ENCODE measurements at places on chromosomes 1 and 21. TPM values are rescaled to one million over a fixed set of nuclear protein-coding genes. Genes with fewer than 3 reads are reported as not detected.

The MPZ gene
- 1.4 TPM for total RNA-seq

The TTLL7 gene
- 4.0 TPM for total RNA-seq

- H3K27me3 ChIP-seq = no peaks in the 10 kb centered on the region
- no peak for DNase-seq
- no peaks in the 10 kb centered on the region for H3K4me1 ChIP-seq
- H3K4me3 ChIP-seq = no peak overlapping the region
- no peaks in the 10 kb centered on the region for H3K36me3 ChIP-seq
These were observed 430.1 kb upstream of the CAMK1G start for GRCh38 chr1:209153411-209153810.

GRCh38 chr1:172733815-172734214 is 74.9 kb downstream of the FASLG start:
- H3K27ac ChIP-seq = no peak overlapping the region
- no peak overlapping the region for H3K4me3 ChIP-seq
- no peak for DNase-seq
- H3K27me3 ChIP-seq = no peaks in the 10 kb centered on the region
- no peaks in the 10 kb centered on the region for H3K4me1 ChIP-seq

- peak; percentile 83 for DNase-seq
- H3K27me3 ChIP-seq = no peaks in the 10 kb centered on the region
- peaks cover 35% of the 10 kb centered on the region for H3K4me1 ChIP-seq
- H3K27ac ChIP-seq = peak within 1 kb of the TSS; percentile 87
- no peaks in the 10 kb centered on the region for H3K36me3 ChIP-seq
These were observed at the start of gene TNFRSF1B for GRCh38 chr1:12166834-12167492. TNFRSF1B (plus strand) TSS chr1:12166991; CDS start chr1:12167092, 101 bp downstream.

The CLEC20A gene
- total RNA-seq = not detected

DNA sequence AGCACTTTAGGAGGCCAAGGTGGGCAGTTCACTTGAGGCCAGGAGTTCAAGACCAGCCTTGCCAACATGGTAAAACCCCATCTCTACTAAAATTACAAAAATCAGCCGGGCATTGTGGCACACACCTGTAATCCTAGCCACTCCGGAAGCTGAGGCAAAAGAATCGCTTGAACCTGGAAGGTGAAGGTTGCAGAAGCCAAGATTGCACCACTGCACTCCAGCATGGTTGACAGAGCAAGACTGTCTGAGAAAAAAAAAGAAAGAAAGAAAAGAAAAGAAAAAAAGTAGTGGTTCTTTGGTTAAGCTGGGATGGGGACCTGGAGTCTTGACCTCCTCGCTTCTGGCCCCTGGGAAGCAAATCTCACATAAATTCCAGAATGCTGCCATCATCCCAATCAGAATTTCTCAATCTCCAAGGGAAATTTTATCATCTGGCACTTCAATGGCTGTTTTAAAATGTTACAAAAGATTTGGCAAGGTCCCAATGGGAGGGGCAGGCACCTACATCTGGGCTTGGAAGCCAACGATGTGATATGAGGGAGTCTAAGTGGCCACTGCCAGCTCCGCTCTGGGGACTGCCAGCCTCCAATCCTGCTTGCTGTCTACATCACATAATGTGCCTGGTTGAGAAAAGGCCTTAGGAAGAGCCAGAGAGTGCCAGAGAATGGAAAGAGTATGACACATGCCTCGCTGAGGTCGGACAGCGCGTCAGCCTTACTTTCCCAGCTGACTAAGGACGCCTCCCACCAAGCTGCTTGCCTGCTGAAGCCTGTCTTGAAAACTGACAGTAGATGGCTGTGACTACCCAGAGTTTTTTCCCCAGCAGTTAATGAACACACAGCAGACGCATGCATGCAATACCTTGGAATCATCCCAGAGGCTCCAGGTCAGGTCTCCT is 42.1 kb upstream of the SRP9 start:
- peak; percentile 34 for DNase-seq
- H3K4me1 ChIP-seq = no peaks in the 10 kb centered on the region
- no peaks in the 10 kb centered on the region for H3K27me3 ChIP-seq
- peak overlapping the region; percentile 36 for H3K27ac ChIP-seq

The SERINC2 gene
- 343 TPM for total RNA-seq

DNA sequence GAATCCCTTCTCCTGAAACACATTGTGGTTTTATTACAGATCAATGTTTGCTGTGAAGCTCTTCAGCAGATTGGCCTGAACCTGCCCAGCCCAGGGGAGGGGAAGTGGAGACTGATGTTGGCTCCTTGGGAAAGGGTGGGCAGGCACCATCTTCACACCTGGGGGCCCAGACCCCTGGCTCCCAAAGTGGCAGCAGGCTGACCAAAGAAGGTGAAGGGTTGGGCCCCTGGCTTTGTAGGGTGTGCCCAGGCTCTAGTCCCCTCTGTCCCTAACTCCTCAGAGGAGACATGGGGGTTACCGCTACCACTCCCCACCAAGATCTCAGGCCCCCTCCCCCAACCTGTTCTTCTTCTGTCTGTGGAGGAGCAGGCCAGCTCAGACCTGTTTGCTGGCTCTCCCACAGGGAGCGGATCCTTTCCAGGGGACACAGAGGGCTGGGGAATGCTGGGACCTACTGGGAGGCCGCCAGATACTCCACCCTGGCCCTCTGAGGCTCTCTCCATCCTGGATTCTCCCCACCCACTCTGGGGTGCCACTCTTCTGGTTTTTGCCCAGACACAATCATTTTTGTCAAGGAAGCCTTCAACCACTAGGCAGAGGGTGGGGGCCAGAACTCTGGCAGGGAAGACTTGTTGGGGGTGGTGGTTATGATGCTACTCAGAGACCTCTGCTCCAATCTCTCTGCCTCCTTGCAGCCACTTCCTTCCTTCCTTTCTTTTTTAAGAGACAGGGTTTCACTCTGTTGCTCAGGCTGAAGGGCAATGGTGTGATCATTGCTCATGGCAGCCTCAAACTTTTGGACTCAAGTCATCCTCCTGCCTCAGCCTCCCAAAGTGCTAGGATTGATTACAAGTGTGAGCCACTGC is 5.0 kb upstream of the EFNA3 start:
- no peak overlapping the region for H3K4me3 ChIP-seq
- no peak overlapping the region for H3K27ac ChIP-seq
- H3K36me3 ChIP-seq = no peaks in the 10 kb centered on the region
- peaks cover 28% of the 10 kb centered on the region for H3K4me1 ChIP-seq
- no peak for DNase-seq
- no peaks in the 10 kb centered on the region for H3K27me3 ChIP-seq

The LRRC38 gene
- not detected for total RNA-seq

The SYPL2 gene
- total RNA-seq = 4.1 TPM

- H3K4me3 ChIP-seq = no peak overlapping the region
- no peaks in the 10 kb centered on the region for H3K4me1 ChIP-seq
- H3K36me3 ChIP-seq = no peaks in the 10 kb centered on the region
- DNase-seq = no peak
- H3K27me3 ChIP-seq = no peaks in the 10 kb centered on the region
These were observed 109.1 kb downstream of the APP start for GRCh38 chr21:26061437-26061836.

The MYOM3 gene
- total RNA-seq = 2.6 TPM

The NBPF12 gene
- total RNA-seq = 15.9 TPM

The CDA gene
- total RNA-seq = 39.7 TPM

- no peaks in the 10 kb centered on the region for H3K36me3 ChIP-seq
- no peaks in the 10 kb centered on the region for H3K4me1 ChIP-seq
- no peak overlapping the region for H3K4me3 ChIP-seq
- no peaks in the 10 kb centered on the region for H3K27me3 ChIP-seq
These were observed 60.1 kb upstream of the GCLM start for GRCh38 chr1:93969371-93969770.

The CCDC190 gene
- total RNA-seq = not detected

DNA sequence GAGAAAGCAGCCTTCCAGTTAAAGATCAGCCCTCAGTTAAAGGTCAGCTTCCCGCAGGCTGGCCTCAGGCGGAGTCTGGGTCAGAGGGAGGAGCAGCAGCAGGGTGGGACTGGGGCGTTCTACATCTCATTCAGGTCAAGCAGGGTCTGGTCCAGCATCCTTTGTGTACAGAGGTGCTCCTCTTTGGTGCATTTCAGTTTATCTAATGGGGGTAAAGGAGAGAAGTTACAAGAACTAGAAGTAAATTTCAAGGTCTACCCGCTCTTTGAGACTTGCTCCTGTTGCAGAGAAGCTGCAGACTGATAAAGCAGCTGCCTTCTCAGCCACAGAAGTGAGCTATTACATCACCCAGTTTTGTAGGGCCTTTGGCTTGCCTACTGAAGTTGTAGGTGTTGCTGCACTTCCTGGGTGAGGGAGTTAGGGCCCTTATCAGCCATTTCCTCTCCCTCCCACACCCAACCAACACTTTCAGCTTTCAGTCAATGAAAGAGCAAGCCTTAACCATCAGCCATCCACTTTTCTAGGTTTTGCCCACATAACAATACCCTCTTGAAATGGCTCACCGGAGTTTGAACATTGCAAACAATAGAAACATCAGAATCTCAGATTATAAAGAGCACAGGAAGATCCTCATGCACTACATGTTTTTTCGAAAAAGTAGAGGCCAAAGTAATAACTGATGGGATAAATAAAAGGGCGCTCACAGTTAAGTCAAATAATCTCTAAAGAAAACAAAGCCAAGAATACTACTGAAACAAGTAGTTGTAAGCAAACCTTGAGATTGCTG is 2.8 kb upstream of the NUP210L start:
- H3K36me3 ChIP-seq = peaks cover 42% of the 10 kb centered on the region
- DNase-seq = no peak
- H3K27me3 ChIP-seq = no peaks in the 10 kb centered on the region
- no peaks in the 10 kb centered on the region for H3K4me1 ChIP-seq
- H3K27ac ChIP-seq = peak overlapping the region; percentile 7
- no peak overlapping the region for H3K4me3 ChIP-seq

DNA sequence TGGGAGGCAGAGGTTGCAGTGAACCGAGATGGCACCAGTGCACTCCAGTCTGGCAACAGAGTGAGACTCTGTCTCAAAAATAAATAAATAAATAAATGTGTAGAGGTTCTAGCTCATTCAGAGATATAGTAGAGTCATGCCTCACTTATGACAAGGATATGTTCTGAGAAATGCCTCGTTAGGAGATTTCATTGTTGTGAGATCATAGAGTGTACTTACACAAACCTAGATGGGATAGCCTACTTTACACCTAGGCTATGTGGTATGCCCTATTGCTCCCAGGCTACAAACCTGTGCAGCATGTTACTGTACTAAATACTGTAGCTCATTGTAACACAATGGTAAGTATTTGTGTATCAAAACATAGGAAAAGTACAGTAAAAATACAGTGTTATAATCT is 155.3 kb upstream of the JUN start:
- no peaks in the 10 kb centered on the region for H3K36me3 ChIP-seq
- DNase-seq = no peak
- peaks cover 15% of the 10 kb centered on the region for H3K4me1 ChIP-seq
- H3K27ac ChIP-seq = no peak overlapping the region

DNA sequence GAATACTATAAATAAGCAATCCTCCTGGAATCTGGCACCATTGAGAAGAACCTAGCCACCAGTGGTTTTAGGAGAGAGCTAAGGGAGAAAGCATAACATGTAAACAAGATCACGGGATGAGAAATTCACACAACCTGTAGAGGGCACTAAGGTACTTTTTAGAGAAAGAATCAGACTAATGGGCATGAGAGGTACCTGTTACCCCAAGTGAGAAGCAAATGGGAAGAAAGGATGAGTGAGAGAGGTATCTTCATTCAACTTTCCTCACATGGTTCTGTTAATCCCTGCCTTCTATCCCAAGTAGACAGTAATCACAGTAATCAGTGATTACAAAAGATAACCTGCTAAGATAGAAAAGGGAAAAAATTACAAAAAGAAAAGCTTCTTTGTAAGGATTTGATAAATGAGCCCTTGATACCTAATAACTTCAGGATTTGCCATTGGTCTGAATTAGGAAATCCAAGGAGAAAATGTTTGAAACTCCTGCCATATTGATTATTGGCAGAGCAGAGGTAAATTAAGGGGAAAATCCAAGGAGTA is 251.1 kb upstream of the ADGRL2 start:
- H3K4me1 ChIP-seq = no peaks in the 10 kb centered on the region
- H3K4me3 ChIP-seq = no peak overlapping the region
- no peaks in the 10 kb centered on the region for H3K27me3 ChIP-seq
- no peak for DNase-seq
- H3K27ac ChIP-seq = no peak overlapping the region

- H3K27me3 ChIP-seq = no peaks in the 10 kb centered on the region
- H3K4me1 ChIP-seq = peaks cover 18% of the 10 kb centered on the region
- H3K4me3 ChIP-seq = no peak overlapping the region
- no peak for DNase-seq
- no peaks in the 10 kb centered on the region for H3K36me3 ChIP-seq
These were observed 10.1 kb downstream of the ZNF644 start for GRCh38 chr1:91011726-91012125.

DNA sequence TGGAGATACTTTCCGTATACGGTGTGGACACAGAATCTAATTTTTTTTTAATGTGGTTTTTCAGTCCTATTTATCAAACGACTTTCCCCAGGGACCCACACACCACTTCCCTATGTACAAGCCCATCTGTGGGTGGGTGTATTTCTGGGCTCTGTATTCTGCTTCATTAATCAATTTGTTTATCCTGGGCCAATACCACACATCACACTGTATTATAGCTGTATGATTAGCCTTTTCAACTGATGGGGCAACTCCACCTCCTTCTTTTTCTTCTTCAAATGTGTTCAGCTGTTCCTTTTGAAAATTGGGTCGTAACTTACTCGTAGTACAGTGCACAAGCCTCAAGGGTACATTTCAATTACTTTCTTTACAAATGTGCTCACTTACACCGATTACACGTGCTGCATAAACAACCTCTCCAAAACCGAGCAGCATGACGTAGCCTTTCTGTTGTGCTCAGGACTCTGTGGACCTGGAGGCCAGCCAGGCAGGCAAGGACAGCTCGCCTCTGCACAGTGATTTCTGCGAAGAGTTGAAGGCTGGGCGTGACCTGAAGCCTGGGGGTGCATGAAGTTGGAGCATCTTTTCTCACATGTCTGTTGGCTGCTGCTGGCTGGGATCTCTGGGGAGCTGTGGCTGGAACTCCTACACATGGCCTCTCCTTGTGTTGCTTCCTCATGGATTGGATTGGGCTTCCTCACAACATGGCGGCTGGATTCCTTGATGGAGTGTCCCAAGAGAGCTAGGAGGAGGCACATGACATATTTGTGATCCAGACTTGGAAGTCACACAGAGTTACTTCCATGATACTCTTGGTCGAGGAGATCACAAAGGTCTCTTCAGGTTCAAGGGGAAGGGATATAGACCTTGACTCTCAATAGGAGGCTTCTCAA is 126.5 kb downstream of the CRYAA start:
- no peak for DNase-seq
- H3K4me3 ChIP-seq = no peak overlapping the region
- no peaks in the 10 kb centered on the region for H3K36me3 ChIP-seq

GRCh38 chr1:55140137-55140536 is 75.0 kb downstream of the USP24 start:
- no peaks in the 10 kb centered on the region for H3K27me3 ChIP-seq
- peaks cover 8% of the 10 kb centered on the region for H3K4me1 ChIP-seq
- peaks cover 76% of the 10 kb centered on the region for H3K36me3 ChIP-seq
- DNase-seq = no peak
- no peak overlapping the region for H3K27ac ChIP-seq

The MAN1C1 gene
- total RNA-seq = 4.1 TPM

The MUL1 gene
- total RNA-seq = 37.0 TPM

Measured in transverse colon (tissue), 4 donors.